A549 treated with Hydrocortisone at 1 μM for 4 hours (cell line): ENCODE measurements at places on chromosomes 5 and 9. TPM values are rescaled to one million over a fixed set of nuclear protein-coding genes. Genes with fewer than 3 reads are reported as not detected.

Gene CATSPER3
- 0.22 to 0.56 TPM (median 0.34 TPM) in 5 replicates for total RNA-seq

Gene SOHLH1
- total RNA-seq, result 0.09 to 0.12 TPM in 2 of 5 replicates, not detected in the others

Gene SH2D3C
- total RNA-seq, result 0.09 to 0.24 TPM (median 0.12 TPM) in 3 of 5 replicates, not detected in the others

Gene DRD1
- total RNA-seq, result 0.06 to 0.16 TPM (median 0.09 TPM) in 5 replicates

Gene COL5A1
- total RNA-seq, result 28.1 to 54.8 TPM (median 48.1 TPM) in 5 replicates
